ENCODE measurements at places on chromosomes 1 and 21.

DNA sequence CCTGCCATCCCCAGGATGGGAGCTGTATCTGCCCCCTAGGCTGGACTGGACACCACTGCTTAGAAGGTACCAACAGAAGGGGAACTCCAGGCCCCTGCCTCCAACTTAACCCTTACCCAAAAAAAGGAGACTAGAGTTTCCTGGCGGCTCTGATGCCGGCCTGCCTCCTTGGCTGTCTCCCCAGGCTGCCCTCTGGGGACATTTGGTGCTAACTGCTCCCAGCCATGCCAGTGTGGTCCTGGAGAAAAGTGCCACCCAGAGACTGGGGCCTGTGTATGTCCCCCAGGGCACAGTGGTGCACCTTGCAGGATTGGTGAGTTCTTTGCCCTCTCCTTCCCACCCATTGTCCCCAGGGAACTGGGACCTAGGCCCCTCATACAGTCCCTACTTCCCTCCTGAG lies 8.1 kb upstream of the LRRC71 start:
- DNase-seq = no peak

DNA sequence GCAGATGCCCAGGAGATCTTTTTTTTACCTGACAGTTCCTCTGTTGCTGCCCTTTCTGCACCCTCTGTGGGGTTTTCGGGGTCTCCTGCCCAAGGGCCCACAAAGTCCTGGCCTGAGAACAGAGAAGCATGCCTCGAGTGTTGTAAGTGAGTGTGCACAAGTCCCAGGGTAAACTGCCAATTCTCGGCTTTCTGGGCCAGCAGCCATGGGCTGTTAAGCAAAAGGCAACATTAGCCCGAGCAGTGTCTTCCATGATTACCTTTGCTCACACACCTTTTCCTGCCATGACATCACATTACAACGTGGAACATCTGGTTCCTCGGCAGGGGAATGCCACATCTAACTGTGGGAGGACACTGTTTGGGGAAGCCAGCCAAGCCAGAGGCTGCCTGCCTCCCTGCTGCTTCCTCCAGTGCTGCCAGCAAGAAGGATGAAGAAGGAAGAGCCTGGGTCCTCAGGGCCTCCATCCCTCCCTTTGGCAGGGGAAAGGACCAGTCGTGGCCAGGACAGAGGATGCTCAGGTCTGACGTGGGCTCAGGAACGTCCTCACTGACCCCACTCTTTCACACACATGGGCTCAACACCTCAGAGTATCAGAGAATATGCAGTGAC lies 485.9 kb downstream of the OMA1 start:
- no peak for DNase-seq

DNA sequence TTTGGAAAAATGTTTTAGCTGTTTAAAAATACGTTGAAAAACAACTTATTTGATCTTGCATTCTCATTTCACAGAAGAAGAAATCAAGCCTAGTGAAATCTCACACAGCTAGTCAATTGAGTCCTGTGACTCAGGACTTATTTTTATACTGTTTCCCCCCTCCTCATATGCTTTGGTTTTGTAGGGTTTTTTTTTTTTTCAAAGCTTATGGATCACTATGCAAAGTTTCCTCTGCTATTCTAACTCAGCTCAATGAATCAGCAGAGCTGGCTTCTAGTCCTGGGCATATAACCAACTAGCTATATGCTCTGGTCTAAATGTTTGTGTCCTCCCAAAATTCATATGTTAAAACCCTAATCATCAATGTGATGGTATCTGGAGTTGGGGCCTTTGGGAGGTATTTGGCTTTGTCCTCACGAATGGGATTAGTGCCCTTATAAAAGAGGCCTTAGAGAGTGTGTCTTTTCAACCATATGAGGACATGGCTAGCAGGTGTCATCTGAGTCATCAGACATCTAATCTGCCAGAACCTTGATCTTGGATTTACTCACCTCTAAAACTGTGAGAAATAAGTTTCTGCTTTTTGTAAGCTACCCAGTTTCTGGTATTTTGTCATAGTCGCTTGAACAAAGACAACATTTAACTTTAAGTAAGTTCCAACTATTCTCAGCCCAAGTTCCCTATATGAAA lies 317.2 kb upstream of the C1orf87 start:
- no peak for DNase-seq

DNA sequence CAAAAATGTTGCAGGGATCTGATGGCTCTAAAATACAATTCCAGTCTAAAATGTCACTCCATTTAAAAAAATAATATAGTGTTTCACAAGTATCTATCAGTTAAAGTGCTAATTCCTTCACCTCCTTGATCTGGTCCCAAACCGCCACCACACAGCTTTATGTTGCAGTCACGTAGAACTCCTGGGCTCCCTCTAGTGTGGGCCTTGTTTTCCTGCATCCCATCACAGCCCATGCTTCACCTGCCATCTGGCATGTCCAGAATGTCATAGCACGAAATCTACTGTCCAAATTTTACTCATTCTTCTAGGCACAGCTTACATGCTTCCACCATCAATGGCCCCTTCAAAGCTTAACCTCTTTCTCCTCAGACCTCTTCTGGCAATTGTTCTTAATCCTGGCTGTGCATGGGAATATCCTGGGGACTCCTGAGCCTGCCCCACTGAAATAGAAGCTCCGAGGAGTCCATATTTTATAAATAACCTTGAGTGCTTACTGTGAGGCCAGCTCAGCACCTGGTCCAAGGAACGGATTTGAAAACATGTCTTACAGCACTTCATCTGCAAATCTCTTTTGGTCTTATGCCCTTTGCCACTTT lies 15.5 kb downstream of the FYB2 start:
- DNase-seq = peak; percentile 10

- no peak for DNase-seq
Observed at GRCh38 chr1:9346566-9346965, 53.9 kb downstream of the SPSB1 start.

DNA sequence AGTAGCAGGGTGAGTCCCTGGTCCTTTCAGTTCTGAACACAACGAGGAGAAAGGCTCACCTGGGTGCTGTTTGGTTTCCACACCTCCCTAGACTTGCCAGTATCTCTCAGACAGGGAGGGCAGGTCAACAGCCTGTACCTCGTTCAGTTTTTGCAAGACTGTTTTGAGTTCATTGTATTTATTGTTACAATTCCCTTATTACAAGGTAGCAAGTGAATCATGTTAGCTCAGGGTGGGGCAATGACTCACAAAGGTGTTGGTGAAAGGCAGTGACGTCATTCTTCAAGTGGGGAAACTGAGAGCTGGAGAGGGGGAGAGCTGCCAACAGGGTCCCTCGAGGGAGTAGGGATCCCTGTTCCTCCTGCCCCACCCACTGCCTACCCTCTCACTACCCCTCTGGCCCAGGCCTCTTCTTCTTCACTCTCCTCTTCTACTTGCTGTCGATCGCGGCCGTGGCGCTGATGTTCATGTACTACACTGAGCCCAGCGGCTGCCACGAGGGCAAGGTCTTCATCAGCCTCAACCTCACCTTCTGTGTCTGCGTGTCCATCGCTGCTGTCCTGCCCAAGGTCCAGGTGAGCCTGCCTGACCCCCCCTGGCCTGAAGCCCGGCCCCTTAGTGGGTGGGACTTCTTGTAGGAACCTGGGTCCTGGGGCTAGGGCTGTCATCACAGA lies 13.4 kb downstream of the SERINC2 start:
- no peak for DNase-seq
